NCI-H2029 (cell line): ENCODE measurements at places on chromosomes 16 and 17.
A peak's percentile ranks its signal among the peaks of the same experiment; 100 is the strongest.

- no peak for DNase-seq
These were observed 975 bp downstream of the CHD9 start for GRCh38 chr16:53055541-53056391.

- DNase-seq: no peak
These were observed 73.7 kb downstream of the MRC2 start for GRCh38 chr17:62700964-62701705.

DNA sequence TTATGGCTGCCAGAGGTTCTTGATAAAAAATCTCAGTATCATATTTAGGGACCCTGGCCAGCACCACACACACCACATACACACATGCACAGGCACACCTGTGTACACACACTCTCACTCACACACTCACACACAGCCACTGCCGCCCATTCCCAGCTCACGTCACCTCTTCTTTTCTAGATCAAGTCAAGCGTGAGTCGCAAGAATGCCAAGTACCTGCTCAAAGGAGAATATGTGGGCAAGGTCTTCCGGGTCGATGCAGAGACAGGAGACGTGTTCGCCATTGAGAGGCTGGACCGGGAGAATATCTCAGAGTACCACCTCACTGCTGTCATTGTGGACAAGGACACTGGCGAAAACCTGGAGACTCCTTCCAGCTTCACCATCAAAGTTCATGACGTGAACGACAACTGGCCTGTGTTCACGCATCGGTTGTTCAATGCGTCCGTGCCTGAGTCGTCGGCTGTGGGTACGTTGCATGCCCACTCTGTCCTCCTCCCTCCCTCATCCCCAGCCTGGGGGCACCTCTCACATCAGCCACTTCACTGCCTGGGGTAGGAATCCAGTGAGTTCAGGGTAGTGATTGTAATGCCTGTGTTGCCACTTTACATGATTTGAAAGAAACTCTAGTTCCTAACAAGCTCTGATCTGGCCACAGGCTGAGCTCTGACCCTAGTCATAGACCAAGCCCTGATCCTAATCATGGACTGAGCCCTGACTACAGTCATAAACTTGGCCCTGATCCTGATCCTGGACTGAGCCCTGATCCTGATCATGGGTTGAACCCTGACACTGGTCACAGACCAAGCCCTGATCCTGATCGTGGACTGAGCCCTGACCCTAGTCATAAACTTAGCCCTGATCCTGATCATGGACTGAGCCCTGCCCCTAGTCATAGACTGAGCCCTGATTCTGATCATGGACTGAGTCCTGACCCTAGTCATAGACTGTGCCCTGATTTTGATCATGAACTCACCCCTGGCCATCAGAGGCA, 20.4 kb downstream of the CDH5 start:
- DNase-seq: no peak

GRCh38 chr16:76882105-76882504, 308.9 kb upstream of the MON1B start:
- no peak for DNase-seq

DNA sequence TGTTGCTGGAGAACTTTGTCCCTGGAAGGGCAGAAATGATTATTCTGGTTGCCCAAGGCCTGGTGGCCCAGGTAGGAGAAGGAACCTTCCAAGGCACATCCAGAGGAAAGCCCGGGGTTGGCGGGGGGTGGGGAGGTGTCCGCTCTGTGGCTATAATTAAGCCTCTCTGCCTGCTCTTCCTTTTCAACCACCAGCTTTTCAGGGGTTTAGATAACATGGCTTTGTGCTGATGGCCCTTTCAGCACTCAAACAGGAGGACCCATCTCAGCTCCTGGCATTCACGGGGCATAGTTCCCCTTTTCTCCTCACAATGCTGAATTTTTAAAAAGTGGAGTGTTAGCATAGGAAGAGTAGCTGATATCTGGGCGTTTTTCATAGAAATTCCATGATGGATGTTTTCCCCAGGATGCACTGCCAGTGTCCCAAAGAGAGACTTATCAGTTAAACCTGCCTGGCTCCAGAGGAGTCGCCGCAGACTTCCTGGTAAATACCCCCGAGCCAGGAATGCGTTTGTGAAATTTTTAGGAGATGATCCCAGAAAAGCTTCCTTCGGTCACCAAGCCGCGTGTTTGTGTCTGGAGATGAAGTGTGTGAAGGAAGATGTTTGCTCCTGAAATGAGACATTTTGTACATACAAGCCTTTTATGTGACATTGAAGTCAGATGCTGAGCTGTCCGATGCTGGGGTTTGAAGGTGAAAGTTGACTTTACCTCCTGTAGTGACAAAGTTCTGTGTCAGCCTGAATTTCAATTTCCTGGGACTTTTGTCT, 188.5 kb downstream of the MSI2 start:
- DNase-seq: no peak

GRCh38 chr17:40209404-40210093, 9.6 kb upstream of the WIPF2 start:
- no peak for DNase-seq

GRCh38 chr16:88368994-88369393, 13.8 kb upstream of the ZNF469 start:
- DNase-seq: no peak

DNA sequence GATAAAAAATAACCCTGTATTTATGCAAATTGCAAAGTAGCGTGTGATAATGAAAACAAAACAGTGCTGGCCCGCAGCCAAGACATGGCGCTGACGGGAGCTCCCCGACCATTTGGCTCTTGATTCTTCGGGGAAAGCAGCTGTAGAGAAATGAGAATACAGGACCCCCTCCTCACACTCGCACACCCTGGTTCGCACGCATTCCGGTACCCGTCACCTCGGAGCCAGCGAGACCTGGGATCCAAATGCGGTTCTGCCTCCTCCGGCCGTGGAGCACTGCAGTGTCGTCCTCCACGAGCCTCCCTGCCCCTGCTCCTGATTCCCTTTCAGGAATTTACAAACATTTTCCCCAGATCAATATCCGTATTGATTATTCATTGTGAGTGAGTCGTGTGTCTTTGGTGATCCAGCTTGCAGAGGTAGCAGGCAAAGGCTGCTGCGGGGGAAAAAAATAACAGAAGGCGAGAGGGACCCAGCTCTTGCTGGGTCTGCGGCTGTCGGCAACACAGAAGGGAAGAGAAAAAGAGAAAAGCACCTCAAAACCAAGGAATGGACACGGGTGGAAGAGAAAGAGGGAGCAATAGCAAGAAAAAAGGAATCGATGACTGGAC, 184.1 kb upstream of the ZFHX3 start:
- DNase-seq: no peak

- peak; percentile 45 for DNase-seq
These were observed 54.3 kb upstream of the SREBF1 start for GRCh38 chr17:17890773-17891759.

GRCh38 chr17:61325382-61326073, 74.1 kb upstream of the TBX2 start:
- DNase-seq: no peak

GRCh38 chr17:43916385-43916784, 9.0 kb upstream of the MPP2 start:
- no peak for DNase-seq

- DNase-seq: no peak
These were observed 43.7 kb upstream of the GSG1L start for GRCh38 chr16:28107232-28107631.

- DNase-seq: no peak
These were observed 576 bp downstream of the EPOP start for GRCh38 chr17:38674014-38674748.

DNA sequence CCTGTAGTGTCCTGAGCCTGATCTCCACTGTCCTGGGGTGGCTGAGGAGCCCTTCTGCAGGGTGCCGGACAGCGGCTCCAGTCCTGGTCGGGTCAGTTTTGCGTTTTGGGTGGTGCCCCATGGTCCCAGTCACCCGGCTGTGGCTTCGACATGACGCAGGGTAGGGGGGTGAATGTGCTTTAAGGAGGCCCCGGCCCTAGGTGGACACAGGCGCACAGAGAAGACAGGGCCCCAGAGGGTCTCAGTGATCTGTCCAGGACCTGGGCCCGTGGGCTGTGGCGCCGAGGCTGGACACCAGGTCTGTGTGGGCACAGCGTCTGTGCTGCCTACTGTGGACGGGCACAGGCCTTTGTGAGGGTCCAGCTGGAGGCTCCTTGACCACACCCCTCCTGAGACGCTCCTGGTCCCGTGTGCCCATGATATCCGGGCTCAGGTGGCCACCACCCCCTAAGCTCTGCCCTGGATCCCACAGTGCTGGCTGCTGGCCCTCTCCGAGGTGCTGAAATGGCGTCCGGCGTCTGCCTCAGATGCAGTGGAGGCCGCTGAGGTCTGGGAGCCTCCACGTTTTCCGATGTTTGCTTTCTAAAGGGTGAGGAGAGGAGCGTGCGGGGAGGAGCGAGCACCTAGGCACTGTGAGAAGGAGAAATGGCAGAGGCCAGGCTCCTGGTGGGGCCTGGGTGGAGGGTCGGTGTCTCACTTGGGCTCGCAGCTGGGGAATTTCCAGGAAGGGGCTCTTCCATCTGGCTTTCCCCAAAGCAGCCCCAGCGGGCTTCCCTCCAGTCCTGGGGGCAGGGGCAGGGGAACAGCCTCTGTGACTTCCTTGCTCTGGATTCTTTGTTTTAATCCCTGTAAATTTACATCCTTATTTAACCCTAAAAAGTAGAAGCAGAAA, 56.1 kb upstream of the ACSF3 start:
- DNase-seq: no peak

DNA sequence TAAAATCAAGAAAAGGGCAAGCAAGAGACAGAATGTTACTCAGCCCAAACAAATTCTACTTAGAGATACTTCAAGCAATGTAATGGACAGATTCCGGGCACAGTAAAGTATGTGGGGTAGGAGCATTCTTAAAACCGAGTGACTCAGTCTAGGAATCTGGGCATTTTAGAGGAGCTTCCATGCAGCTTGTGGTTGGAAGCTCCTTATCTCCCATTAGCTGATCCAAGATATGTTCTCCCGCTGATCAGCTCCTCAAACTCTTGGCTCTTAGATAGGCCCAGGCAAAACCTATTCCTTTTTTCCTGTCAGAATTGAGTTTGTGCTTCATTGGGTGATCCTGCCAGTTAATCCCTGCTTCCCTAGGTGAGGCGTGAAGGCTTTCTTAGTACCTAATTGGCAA, 303.3 kb downstream of the CEP112 start:
- DNase-seq: no peak

GRCh38 chr17:13835151-13835550, 233.4 kb upstream of the HS3ST3A1 start:
- no peak for DNase-seq

- no peak for DNase-seq
These were observed 111.3 kb downstream of the C16orf78 start for GRCh38 chr16:49484936-49485335.

- no peak for DNase-seq
These were observed 107.8 kb downstream of the YPEL2 start for GRCh38 chr17:59439262-59439661.

GRCh38 chr17:36525113-36525512, 9.6 kb downstream of the MYO19 start:
- DNase-seq: no peak

DNA sequence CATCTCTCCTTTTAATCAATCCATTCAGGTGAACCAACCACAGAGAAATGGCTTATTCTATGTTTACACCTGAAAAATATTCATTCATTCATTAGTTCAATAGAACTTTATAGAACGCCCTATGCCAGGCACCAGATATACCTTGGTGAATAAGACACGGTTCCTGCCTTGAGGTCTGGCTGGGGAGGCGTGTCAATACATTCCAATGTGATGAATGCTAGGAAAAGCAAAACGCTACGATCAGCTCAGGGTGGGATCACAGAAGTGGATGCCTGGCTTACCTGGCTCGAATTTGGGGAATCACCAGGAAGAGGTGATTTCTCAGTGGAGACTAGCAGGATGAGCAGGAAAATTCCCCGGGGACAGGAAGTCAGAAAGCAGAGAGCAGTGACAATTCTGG, 17.5 kb upstream of the WFIKKN2 start:
- no peak for DNase-seq

DNA sequence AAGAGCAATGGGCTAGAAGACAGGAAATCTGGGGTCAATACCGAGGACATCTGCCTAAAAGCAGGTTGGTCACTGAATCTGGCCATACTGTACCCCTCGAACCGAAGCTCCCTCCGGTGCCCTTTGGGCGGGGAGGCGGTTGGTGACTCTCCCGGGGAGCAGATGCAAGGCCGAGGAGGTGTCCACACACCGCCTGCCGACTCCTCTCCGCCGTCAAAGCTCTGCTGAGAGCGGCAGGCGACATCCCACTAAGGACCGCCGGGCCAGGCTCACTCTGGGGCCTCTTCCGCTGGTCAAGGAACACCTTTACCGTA, 458 bp downstream of the ZNF200 start:
- DNase-seq: no peak

DNA sequence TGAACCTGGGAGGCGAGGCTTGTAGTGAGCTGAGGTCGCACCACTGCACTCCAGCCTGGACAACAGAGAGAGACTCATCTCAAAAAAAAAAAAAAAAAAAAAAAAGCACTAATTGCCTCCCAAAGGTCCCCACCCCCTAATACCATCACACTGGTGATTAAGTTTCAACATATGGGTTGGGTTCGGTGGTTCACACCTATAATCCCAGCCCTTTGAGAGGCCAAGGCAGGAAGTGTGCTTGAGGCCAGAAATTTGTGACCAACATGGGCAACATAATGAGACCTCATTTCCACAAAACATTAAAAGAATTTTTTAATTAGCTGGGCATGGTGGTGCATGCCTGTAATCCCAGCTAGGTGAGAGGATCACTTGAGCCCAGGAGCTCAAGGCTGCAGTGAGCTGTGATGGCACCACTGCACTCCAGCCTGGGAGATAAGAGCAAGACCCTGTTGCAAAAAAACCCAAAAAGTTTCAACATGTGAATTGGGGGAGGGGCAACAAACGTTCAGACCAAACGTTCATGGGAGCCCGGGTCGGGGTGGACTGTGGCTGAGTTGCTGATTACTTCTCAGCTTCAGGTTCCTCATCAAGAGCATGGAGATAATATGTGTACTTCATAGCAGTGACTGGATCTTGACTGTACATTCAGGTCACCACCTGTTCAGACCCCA, 62.1 kb upstream of the NOL11 start:
- no peak for DNase-seq

GRCh38 chr17:68533887-68534694, 21.9 kb downstream of the PRKAR1A start:
- DNase-seq: no peak

DNA sequence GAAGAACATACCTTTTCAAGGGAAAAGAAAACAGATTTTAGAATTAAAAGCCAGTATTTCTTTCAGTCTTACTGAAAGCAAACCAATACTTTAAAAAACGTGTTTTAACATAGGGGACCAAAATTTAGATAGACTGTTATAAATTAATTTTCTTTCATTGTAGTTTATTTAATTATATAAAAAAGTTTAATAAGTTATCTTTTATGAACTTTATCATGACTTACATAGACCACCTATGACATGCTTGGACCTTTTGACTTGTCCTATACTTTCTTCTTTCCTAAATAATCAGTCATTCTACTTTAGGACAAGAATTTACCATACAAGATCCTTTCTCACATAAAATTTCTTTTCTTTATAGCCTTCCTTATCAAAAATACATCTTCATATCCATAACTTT, 102.0 kb upstream of the HAS3 start:
- no peak for DNase-seq

DNA sequence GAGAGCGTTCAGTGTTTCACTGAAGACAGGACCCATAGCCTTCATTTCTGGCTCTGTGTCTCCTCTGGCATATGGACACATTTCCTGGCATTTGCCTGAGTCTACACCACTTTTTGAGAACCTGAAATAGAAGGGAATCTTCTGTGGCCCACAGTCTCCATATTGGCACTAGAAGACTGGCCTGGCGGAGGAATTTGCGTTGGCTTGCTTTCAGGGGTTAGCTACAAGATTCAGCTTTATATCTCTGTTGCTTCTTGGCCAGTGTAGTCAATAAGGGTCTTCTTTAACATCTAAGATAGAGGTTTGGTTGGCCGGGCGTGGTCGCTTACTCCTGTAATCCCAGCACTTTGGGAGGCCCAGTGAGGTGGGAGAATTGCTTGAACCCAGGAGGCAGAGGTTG, 12.8 kb upstream of the CLEC18C start:
- no peak for DNase-seq
